ENCODE measurements at places on chromosomes 2 and 18. TPM values are rescaled to one million over a fixed set of nuclear protein-coding genes. Genes with fewer than 3 reads are reported as not detected.

DNA sequence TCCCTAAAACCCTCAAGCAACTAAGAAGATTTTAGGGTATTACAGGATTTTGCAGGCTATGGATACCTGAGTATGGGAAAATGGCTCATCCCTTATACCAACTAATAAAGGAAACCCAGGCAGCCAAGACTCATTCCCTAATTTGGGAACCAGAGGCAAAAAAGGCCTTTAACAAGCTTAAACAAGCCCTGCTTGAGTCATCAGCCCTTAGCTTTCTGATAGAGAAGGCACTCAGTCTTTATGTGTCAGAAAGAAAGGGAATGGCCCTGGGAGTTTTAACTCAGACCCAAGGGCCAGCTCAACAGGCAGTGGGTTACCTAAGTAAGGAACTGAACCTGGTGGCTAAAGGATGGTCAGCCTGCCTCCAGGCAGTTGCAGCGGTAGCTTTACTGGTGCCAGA is 96.9 kb upstream of the RMP24 start:
- H3K27me3 ChIP-seq, result no peaks in the 10 kb centered on the region
- H3K36me3 ChIP-seq, result no peaks in the 10 kb centered on the region
- no peak overlapping the region for H3K27ac ChIP-seq
- H3K4me3 ChIP-seq, result no peak overlapping the region
- peak; percentile 37 for DNase-seq

- no peak overlapping the region for H3K4me3 ChIP-seq
- H3K27me3 ChIP-seq, result peaks cover 19% of the 10 kb centered on the region
- no peak overlapping the region for H3K27ac ChIP-seq
- peak; percentile 95 for DNase-seq
- no peaks in the 10 kb centered on the region for H3K36me3 ChIP-seq
Observed at GRCh38 chr2:240913810-240914644, 7.9 kb downstream of the CROCC2 start.

- H3K27ac ChIP-seq, result no peak overlapping the region
- H3K4me1 ChIP-seq, result peaks cover 18% of the 10 kb centered on the region
- H3K27me3 ChIP-seq, result no peaks in the 10 kb centered on the region
- H3K4me3 ChIP-seq, result no peak overlapping the region
- no peaks in the 10 kb centered on the region for H3K36me3 ChIP-seq
- DNase-seq, result no peak
Observed at GRCh38 chr2:8264981-8265380, 416.9 kb upstream of the ID2 start.

DNA sequence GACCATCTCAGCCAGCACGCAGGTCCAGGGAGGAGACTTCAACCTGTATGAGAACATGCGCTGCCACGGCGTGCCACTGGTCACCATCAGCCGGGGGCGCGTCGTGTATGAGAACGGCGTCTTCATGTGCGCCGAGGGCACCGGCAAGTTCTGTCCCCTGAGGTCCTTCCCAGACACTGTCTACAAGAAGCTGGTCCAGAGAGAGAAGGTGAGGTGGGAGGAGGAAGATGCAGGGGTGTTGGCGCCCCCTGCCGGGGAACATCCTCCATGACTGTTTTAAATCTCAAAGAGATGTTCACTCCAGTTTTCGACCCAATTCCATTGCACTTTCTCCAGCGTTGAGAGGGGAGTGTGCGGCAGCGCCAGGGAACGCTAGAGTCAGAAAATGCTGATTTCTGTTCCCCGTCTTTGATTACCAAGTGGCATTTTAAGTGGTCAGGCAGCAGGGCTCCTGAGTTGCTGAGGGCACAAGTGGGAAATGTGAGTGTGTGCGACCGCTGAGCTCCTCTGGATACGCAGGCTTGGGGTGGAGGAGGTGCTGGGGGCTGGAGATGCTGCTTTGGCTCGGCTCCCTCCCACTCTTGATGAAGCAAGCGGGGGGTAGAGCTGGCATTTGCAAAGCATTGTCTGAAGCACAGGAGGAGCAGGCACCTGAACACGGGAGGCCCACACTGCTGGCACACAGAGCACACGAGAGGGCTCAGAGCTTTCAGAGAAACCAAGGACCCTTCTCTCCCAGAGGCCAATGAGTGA is 27.7 kb upstream of the MAPRE3 start:
- peak; percentile 94 for DNase-seq
- H3K4me1 ChIP-seq, result peaks cover 6% of the 10 kb centered on the region
- H3K27ac ChIP-seq, result no peak overlapping the region

The ZDBF2 gene
- 30.2 TPM for total RNA-seq

The RGPD8 gene
- 17.1 TPM for total RNA-seq

- H3K27ac ChIP-seq, result no peak overlapping the region
- H3K27me3 ChIP-seq, result no peaks in the 10 kb centered on the region
- no peak overlapping the region for H3K4me3 ChIP-seq
- H3K4me1 ChIP-seq, result peaks cover 8% of the 10 kb centered on the region
Observed at GRCh38 chr2:111168528-111169239, 48.0 kb downstream of the BCL2L11 start.

DNA sequence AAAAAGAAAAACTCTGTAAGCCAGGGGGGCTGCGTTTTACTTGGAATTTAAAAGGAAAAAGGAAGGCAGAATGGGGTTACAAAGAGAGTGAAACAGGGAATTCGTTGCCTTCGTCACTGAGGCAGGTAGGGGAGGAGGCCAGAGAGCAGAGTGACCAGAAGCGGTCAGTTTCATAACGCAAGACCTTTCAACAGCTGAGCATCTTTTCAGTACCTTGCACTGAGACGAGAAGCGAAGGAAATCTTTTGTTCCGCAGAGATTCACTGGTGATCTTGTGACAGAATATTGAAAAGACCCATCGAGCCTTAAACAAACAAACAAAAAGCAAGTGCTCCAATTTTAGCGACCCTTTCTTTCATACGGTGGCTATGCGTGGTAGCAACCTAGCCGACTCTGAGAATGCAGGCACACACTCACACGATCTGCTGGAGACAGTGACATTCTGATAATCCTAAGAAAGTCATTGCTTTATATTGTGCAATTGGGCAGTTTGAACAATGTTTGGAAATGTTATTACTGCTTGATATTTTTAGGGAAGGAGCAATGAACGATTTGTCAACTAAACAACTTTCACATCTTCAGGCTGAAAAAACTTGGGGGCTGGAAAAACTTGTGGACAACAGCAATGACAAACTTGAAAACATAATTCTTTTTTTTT is 93.8 kb upstream of the ODC1 start:
- DNase-seq, result no peak
- no peak overlapping the region for H3K27ac ChIP-seq
- no peaks in the 10 kb centered on the region for H3K27me3 ChIP-seq
- no peaks in the 10 kb centered on the region for H3K36me3 ChIP-seq

Data from endodermal cell (in vitro differentiated cells).